CD8-positive, alpha-beta memory T cell (primary cell): ENCODE measurements at places on chromosomes 3 and 15.

- DNase-seq = no peak
Observed at GRCh38 chr15:31025996-31026395, 34.6 kb upstream of the MTMR10 start.

DNA sequence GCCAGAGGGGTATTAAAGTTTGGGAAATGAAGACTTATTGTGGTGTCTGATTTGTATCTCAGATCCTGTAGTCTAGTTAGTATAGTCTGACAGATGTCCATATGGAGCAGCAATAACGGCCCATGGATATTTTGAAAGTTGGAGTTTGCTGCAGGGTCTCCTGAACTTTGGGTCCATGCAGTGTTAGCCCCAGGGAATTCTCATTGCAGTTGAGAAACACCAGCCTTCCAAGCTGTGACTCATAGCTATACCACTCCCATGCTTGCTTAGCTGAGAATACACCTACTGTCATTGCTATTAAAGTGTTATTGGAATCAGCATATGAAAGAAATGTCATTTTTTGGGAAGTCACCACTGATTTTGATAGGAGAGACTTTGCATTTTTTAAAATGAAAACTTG lies 29.2 kb downstream of the TMOD2 start:
- no peak for DNase-seq

DNA sequence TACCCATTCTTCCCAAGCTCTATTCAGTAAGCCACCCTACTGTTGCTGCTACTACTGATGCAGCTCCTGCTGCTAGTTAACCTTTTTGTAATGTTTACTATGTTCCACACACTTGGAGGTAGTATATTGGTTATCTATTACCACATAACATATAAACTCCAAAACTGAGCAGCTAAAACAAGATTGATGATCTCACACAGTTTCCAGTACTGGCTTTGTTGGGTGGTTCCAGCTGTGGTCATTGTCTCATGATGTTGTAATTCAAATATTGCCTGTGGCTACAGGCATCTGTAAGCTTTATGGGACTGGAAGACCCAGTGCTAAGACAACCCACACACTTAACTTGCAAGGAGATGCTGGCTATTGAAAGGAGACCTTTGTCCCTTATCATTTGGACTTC lies 556.2 kb upstream of the SUCLG2 start:
- no peak for DNase-seq

- no peak for DNase-seq
Observed at GRCh38 chr3:130773366-130773765, 26.7 kb upstream of the PIK3R4 start.

DNA sequence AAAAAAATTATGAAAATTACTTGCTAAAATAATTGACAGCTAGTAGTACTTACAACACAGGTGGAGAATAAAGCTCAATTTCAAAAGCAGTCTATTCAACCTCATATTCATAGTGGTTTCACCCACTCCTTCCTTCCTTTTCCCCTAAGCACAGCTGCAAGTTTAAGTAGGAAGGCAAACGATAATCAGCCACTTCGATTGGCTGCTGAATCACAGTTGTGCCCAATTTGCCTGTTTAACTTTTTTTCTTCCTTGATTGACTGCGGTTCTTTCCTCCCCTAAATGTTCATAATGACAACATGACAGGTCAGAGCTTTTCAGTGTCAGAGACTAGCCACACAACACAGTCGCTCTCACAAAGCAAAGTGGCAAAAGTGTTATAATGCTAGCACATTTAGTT lies 468.0 kb upstream of the GBE1 start:
- no peak for DNase-seq

- peak; percentile 22 for DNase-seq
Observed at GRCh38 chr15:82298520-82298919, 35.9 kb downstream of the SAXO2 start.

DNA sequence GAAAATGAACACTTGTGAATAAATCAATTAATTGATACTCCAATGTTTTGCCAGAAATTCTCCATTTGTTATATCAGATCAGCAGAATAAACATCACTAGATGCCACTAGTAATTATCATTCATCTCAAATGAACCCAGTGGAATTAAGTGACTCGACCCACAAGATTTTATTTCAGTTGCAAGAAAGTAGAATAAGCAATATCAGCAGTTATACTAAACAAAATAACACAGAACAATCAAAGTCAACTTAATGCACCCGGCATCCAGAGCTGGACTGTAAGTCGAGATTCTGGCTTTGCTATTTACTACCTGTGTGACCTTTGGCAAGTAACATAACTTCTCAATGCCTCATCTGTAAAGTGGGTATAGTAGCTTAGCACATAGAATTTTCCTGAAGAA lies 256.5 kb downstream of the MEIS2 start:
- DNase-seq = no peak

DNA sequence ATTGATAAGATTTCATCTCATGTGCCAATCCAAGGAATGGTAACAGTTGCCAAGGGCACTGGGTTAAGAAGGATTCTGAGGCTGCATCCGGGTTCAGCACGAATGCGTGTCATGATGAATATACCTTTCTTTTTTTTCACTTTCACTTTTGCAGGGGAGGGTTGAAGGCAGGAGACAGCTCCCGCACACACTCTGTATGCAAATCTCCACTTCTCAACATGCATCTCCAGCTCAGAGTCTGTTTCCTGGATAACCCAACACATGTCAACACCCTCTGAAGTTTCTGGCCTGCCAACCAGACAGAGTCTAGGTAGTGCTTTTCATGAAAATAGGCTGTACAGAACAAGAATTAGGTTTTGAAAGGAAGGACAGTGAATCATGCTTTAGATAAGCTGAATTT lies 21.6 kb downstream of the B4GALT4 start:
- DNase-seq = peak; percentile 17

GRCh38 chr15:64112073-64112772 lies 16.4 kb downstream of the SNX1 start:
- no peak for DNase-seq

GRCh38 chr3:73144276-73144675 lies 82.8 kb downstream of the EBLN2 start:
- DNase-seq = no peak

GRCh38 chr15:66622591-66623022 lies 56.8 kb upstream of the LCTL start:
- no peak for DNase-seq

GRCh38 chr3:172244011-172244410 lies 204.2 kb downstream of the GHSR start:
- no peak for DNase-seq

GRCh38 chr3:127645371-127646015 lies 16.5 kb downstream of the PODXL2 start:
- DNase-seq = no peak

DNA sequence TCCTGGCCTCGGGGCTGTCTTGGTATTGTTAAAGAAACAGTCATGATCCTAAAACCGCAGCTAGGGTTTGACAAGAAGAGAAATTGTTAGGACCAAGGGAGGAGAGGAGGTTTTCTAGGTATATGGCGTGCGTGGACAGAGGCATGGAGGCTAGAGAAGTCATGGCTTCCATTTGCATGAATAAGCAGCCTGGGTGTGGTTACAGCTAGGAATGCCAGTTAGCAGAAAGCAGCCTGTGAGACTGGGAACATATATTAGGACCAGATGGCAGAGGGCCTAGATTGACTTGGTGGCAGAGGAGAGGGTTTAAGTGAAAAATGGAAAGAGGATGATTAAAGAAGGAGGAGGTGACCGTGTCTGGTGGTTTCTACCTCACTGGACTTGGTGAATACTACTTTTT lies 573.6 kb upstream of the ARRDC4 start:
- DNase-seq = no peak

DNA sequence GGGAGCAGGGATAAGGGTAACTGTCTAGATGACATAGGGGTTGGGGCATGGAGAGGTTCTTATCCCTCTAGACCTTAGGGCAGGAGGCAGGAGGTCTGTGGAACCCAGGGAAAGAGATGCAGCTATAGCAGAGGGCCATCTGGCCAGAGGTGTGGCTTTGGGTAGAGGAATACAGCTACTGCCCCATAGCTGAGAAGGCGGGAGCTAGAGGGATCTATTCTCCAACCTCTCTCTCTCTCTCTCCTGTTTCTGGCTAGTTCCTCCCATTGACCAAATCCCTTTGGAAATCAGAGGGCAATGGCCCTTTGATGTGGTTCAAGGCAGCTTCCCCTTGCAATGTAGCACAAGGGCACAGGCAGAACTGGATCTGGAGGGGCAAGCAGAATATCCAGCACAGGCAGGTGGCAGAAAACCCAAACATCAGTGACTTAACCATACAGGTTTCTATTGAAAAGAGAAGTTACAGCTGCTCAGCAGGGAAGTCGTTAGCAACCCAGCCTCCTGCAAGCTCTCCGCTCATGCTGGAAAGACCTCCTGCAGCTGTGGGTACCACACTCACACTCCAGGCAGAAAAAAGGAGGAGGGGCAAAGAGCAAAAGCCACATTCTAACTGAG lies 22.3 kb upstream of the LMOD3 start:
- no peak for DNase-seq

DNA sequence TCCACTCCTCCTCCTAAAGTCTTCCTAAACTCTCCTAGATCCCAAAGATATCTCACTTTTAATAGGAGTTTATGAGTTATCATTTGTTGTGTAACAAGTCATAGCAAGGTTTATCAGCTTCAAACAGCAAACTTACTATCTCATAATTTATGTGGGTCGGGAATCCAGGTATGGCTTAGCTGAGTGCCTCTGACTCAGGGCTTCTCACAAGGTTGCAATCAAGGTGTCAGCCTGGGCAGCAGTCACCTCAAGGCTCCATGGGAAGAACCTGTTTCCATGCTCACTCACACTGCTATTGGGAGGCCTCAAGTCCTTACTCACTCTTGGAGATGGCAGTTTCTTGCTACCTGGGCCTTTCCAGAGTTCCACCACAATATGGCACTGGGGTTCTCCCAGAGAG lies 889.8 kb downstream of the MCTP2 start:
- DNase-seq = no peak

DNA sequence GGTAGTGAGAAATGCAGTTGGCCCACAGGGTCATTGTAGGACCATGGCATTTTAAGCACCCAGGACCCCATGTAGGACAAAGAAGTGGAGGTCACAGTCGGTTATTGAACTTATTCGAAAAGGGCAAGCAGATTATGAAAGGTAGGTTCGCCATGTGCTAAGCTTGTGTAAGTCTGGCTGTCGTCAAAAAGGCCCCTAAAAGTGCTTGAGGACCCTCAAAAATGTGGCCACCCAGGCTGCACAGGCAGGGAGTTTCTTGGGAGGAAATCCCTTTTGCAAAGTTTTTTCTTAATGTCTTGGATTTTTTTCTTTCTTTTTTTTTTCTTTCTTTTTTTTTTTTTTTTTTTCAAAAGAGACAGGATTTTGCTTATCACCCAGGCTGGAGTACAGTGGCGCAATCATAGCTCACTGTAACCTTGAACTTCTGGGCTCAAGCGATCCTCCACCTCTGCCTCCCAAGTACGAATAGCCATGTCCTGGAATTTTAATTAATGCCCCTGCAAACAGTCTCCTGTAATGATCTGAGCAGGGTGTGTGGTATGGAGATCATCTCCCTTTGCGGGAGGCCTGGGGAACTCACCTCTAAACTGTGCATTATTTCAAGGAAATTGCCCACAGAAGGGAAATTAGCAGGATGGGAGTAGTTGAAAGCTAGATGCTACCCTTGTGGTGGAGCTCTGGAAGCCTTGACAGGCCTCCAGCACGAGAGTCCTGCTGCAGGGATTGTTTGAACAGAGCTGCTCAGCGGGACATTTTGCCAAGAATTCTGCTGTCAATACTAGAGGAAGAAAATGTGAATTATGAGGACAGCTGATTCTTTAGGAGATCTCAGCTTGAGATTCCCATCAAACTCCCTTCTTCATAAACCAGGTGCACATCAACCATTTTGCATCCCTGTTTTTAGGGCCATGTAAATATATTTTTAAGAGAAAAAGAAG lies 28.4 kb downstream of the THSD4 start:
- no peak for DNase-seq

- DNase-seq = no peak
Observed at GRCh38 chr3:122992676-122993075, 34.9 kb downstream of the SEMA5B start.

- no peak for DNase-seq
Observed at GRCh38 chr15:62961134-62961533, 81.4 kb upstream of the TPM1 start.
